ENCODE measurements at places on chromosomes 16 and 17. TPM values are rescaled to one million over a fixed set of nuclear protein-coding genes. Genes with fewer than 3 reads are reported as not detected.

DNA sequence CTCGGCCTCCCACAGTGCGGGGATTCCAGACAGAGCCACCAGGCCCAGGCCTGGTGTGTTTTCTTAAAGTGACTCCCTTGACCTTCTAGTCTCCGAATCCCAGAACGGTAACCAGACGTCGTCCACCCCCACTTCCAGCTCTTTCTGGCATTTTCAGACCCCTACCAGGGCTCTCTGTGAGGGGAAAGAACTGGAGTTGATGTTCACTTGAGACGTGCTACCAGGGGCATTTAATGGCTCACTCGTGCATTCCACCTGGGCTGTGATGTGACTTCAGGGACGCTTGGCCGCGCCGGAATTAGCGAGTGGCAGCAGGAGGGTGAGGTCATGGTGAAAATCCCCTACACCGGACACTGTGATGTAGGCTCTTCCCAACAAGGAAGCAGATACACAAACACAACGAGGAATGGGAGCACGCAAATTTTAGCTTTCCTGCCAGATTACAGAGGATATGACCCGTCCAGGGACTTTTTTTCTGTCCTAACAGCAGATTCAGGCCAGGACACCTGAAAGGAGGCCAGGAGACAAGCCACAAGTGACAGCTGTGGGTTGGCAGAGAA is 1.1 kb upstream of the GNA13 start:
- DNase-seq = peak; percentile 98

GRCh38 chr17:66839616-66840015 is 4.7 kb downstream of the CACNG5 start:
- DNase-seq = no peak

- no peak for DNase-seq
Observed at GRCh38 chr17:4944163-4944553, 4.1 kb downstream of the RNF167 start.

- no peak for DNase-seq
Observed at GRCh38 chr17:33390479-33391176, 97.5 kb upstream of the ASIC2 start.

The PRSS8 gene
- total RNA-seq = 4.4 TPM

Measured in Caki2 (cell line).